WERI-Rb-1 (cell line): ENCODE measurements at places on chromosomes 7 and 10.

DNA sequence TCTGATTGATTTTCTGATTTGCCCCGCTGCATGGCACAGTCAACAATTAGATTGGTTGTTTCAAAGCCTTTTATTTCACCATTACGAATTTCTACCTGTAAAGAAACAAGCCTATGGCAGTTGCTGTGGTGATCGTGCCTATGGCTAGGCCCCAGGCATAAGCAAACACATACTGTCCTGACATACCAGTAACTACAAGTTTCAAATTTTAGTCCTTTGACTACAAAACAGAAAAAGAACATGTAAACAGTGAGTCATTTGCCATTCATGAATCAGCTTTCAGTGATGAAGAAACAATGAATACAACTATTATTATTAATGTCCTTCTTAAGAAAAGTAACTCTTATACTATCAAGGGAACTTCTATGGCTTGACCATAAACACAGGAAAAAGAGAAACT lies 168.0 kb upstream of the LRRN3 start:
- DNase-seq, result no peak

- DNase-seq, result no peak
Measured at GRCh38 chr10:88064608-88065382, 201.4 kb downstream of the PTEN start.

GRCh38 chr7:75565132-75565837 lies 73.2 kb downstream of the SPDYE5 start:
- DNase-seq, result no peak

DNA sequence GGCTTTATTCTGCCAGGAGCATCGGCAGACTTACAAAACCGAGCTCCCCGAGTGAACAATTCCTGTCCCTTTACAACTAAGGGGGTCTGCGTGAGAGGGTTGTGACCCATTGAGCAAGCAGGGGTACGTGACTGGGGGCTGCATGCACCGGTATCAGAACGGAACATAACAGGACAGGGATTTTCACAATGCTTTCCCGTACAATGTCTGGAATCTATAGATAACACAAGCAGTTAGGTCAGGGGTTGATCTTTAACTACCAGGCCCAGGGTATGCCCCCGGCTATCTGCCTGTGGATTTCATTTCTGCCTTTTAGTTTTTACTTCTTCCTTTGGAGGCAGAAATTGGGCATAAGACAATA lies 38.1 kb upstream of the GSDME start:
- no peak for DNase-seq
